ENCODE measurements at places on chromosomes 16 and 17. TPM values are rescaled to one million over a fixed set of nuclear protein-coding genes. Genes with fewer than 3 reads are reported as not detected.
A peak's percentile ranks its signal among the peaks of the same experiment; 100 is the strongest.

HCRT gene
- not detected for total RNA-seq

PPM1E gene
- 0.07 TPM for total RNA-seq

TPSG1 gene
- total RNA-seq = 0.32 TPM

AHSP gene
- total RNA-seq = not detected

ADCY9 gene
- total RNA-seq = 18.6 TPM

TOM1L1 gene
- 0.74 TPM for total RNA-seq

CCT6B gene
- total RNA-seq = 2.8 TPM

WIPI1 gene
- total RNA-seq = 85.8 TPM

LRRC46 gene
- 0.83 TPM for total RNA-seq

- peaks cover 28% of the 10 kb centered on the region for H3K27me3 ChIP-seq
- peaks cover 32% of the 10 kb centered on the region for H3K4me1 ChIP-seq
- no peak overlapping the region for H3K4me3 ChIP-seq
- peaks cover 2% of the 10 kb centered on the region for H3K36me3 ChIP-seq
- no peak overlapping the region for H3K27ac ChIP-seq
- no peak for DNase-seq
These were observed 754 bp upstream of the NOXO1 start for GRCh38 chr16:1982013-1982433.

GRCh38 chr16:66023481-66023880 is 343.0 kb upstream of the CDH5 start:
- H3K4me1 ChIP-seq = no peaks in the 10 kb centered on the region
- no peaks in the 10 kb centered on the region for H3K27me3 ChIP-seq
- no peak overlapping the region for H3K27ac ChIP-seq
- no peak overlapping the region for H3K4me3 ChIP-seq

GRCh38 chr17:6421700-6422604 is 13.0 kb downstream of the AIPL1 start:
- H3K27me3 ChIP-seq = peaks cover 28% of the 10 kb centered on the region
- peaks cover 10% of the 10 kb centered on the region for H3K4me1 ChIP-seq
- H3K27ac ChIP-seq = no peak overlapping the region

- H3K4me3 ChIP-seq = no peak overlapping the region
- H3K4me1 ChIP-seq = no peaks in the 10 kb centered on the region
- no peak for DNase-seq
- no peaks in the 10 kb centered on the region for H3K27me3 ChIP-seq
- no peak overlapping the region for H3K27ac ChIP-seq
These were observed 35.2 kb downstream of the ZNF750 start for GRCh38 chr17:82804442-82805191.

- no peak for DNase-seq
- no peaks in the 10 kb centered on the region for H3K36me3 ChIP-seq
- H3K4me1 ChIP-seq = peaks cover 66% of the 10 kb centered on the region
- no peaks in the 10 kb centered on the region for H3K27me3 ChIP-seq
- peak overlapping the region; percentile 66 for H3K4me3 ChIP-seq
These were observed 73.7 kb upstream of the MED9 start for GRCh38 chr17:17403065-17403464.

GRCh38 chr17:47741109-47741792 is 8.2 kb downstream of the TBX21 start:
- H3K27ac ChIP-seq = peak overlapping the region; percentile 23
- peak overlapping the region; percentile 42 for H3K4me3 ChIP-seq
- peaks cover 58% of the 10 kb centered on the region for H3K4me1 ChIP-seq
- H3K36me3 ChIP-seq = peaks cover 21% of the 10 kb centered on the region

GRCh38 chr16:57144027-57144426 is 41.8 kb downstream of the PSME3IP1 start:
- no peak overlapping the region for H3K4me3 ChIP-seq
- H3K36me3 ChIP-seq = no peaks in the 10 kb centered on the region
- peaks cover 45% of the 10 kb centered on the region for H3K4me1 ChIP-seq
- no peak overlapping the region for H3K27ac ChIP-seq
- DNase-seq = no peak

DNA sequence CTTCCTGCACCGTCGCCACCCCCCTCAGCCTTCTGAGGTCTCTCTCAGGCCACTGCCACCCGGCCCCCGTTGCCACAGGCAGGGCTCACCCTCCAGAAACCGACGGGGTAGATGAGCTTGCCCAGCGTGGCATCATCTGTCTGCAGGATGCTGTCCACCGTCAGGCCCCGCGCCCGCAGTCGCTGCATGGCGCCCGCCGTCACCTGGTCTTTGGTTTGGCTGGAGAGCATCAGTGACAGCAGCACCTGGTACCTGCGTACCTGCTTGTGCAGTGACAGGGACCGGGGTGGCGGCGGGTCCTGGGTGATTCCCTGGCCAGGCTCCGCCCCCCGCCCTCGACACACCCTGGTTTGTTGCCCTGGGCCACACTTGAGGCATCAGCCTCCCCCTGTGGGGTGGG is 3.1 kb downstream of the NTHL1 start:
- H3K36me3 ChIP-seq = no peaks in the 10 kb centered on the region
- no peak overlapping the region for H3K27ac ChIP-seq
- DNase-seq = no peak
- peaks cover 18% of the 10 kb centered on the region for H3K4me1 ChIP-seq
- no peaks in the 10 kb centered on the region for H3K27me3 ChIP-seq
- H3K4me3 ChIP-seq = no peak overlapping the region

GRCh38 chr17:81808778-81809555 is 5.0 kb downstream of the GCGR start:
- no peaks in the 10 kb centered on the region for H3K36me3 ChIP-seq
- peaks cover 17% of the 10 kb centered on the region for H3K27me3 ChIP-seq
- no peak overlapping the region for H3K4me3 ChIP-seq

GRCh38 chr17:31596382-31597323 is 205.2 kb downstream of the RAB11FIP4 start:
- no peaks in the 10 kb centered on the region for H3K4me1 ChIP-seq
- H3K27me3 ChIP-seq = no peaks in the 10 kb centered on the region
- DNase-seq = peak; percentile 17
- no peak overlapping the region for H3K27ac ChIP-seq
- H3K4me3 ChIP-seq = no peak overlapping the region

DNA sequence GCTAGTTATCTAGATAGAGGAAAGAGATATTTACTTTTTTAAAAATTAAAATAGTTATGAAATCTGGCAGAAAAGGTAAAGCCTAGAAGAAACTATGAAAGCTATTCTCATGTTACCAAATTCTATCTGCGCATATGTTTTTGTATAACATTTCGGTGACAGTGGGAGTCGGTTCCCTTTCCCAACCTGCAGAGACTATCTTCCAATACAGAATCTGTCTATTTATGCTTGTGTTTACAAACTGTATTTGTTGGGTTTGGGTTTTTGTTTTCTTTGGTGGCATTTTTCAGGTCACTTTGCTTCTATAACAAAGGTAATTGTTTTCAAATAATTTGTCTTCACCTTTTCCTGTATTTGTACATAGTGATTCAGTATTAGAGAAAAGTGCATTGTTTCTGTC is 69.8 kb downstream of the YPEL2 start:
- H3K27me3 ChIP-seq = no peaks in the 10 kb centered on the region
- no peak for DNase-seq
- no peak overlapping the region for H3K27ac ChIP-seq
- H3K4me3 ChIP-seq = no peak overlapping the region
- peaks cover 5% of the 10 kb centered on the region for H3K36me3 ChIP-seq

- H3K36me3 ChIP-seq = no peaks in the 10 kb centered on the region
- H3K27me3 ChIP-seq = peaks cover 49% of the 10 kb centered on the region
- no peak overlapping the region for H3K27ac ChIP-seq
- H3K4me1 ChIP-seq = peaks cover 11% of the 10 kb centered on the region
- H3K4me3 ChIP-seq = no peak overlapping the region
These were observed 70.2 kb upstream of the GNAO1 start for GRCh38 chr16:56121156-56121500.

- no peaks in the 10 kb centered on the region for H3K4me1 ChIP-seq
These were observed 1.4 kb downstream of the CACNG5 start for GRCh38 chr17:66836063-66837005.

GRCh38 chr16:24988593-24989338 is 26.4 kb downstream of the ARHGAP17 start:
- H3K4me1 ChIP-seq = peaks cover 76% of the 10 kb centered on the region
- H3K4me3 ChIP-seq = no peak overlapping the region
- peak; percentile 26 for DNase-seq
- no peaks in the 10 kb centered on the region for H3K36me3 ChIP-seq
- no peaks in the 10 kb centered on the region for H3K27me3 ChIP-seq
- H3K27ac ChIP-seq = peak overlapping the region; percentile 72
